Putamen (tissue), 1 donor: ENCODE measurements at places on chromosomes 1 and 21.
A peak's percentile ranks its signal among the peaks of the same experiment; 100 is the strongest.

DNA sequence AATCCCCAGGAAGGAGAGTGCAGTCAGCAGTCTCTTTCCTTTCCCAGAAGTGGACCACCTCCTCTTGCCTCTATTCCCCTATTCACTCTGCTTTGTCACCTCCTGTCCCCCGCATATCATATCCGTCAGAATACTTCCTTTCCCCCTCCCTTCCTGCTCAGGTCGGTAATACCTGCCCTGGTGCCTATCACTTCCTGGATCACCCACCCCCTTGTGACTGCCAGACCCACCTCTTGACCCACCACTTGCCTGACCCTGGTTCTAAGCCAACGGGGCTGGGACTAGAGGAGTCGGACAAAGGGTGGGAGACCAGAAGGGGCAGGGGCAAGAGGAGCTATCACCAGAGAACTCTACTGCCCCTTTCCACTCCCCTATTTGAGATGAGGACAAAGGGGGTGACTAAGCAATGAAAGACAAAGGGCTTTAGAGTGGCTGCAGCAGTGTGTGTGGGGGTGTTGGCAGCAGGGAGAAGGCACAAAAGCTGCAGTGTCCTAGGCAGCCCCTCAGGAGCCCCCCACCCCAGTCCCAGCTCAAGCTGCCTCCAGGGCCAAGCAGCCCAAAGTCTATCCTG, 1.7 kb upstream of the ADAMTS4 start:
- peak; percentile 94 for DNase-seq

DNA sequence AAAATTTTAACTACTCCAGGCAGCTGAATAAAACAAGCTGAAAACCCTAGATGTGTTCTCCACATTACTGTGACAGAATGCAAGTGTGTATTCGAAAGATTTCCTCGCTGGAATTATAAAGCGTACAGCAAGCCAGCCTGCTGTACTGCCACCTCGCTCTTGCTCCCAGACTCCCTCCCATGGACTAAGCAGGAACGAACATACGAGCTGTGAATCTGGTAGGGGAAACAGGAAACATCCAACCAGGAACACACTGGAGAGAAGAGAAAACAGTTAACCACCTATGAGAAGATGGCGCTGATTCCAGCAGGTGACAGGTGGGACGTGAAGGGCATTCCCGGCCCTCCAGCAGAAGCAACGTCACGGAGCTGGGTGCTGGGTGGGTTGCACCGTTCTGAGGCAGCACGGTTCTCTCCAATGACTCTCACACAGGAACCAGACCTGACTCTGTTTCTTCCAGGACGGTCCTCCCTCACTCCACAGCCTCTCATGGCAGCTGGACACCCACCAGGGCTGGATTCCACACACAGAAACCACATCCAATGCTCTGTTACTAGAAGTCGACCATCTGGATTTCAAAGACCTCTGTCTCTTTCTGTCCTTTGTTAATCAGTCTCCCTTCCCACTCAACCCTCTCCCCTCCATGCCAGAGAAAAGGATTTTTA, 219.2 kb downstream of the RERE start:
- peak; percentile 67 for DNase-seq

GRCh38 chr1:225762444-225762843, 15.2 kb upstream of the SRP9 start:
- no peak for DNase-seq

DNA sequence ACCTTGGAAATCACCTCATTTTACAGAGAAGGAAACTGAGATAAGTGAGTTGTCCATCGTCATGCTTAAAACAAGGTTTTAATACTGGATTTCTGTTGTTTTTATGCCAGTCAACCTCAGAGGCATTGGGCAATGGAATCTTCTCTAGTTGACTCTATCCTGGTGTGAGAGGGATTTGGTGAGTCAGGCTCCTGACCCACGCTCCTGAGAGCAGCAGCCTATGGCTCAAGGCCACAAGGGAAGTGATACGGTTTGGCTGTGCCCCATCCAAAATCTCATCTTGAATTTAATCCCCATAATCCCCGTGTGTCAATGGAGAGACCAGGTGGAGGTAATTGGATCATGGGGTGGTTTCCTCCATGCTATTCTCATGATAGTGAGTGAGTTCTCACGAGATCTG, 90.1 kb downstream of the TLR5 start:
- no peak for DNase-seq

DNA sequence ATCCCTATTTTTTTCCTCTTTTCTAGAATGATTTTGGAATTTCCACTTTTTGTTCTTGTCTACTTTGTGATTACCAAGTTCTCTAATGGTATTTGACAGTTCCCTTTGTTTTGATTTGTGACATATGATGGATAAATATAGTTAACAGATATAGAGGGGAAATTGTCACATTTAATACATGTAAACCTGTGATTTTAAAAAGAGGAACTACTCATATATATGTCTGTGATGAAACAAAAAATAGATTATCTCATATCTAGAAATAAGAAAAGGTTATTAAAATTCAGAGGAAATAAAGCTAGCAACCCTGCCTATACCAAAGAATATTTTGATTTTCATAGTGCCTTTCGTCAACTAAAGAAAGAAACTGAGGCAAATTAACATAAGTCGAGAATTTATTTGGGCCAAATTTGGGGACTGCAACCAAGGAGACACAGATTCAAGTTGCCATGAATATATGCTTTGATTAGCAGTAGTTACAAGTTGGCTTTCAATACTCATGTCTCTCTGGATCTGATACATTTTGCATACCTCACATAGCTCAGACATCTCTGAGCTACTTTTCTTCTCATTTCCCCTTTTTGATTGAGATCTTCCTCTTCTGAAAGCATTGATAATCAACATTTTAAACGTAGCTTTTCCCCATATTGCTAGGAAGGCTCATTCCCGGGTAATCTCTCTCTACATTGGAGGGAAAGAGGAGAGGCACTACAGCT, 15.6 kb upstream of the C21orf91 start:
- DNase-seq = no peak

DNA sequence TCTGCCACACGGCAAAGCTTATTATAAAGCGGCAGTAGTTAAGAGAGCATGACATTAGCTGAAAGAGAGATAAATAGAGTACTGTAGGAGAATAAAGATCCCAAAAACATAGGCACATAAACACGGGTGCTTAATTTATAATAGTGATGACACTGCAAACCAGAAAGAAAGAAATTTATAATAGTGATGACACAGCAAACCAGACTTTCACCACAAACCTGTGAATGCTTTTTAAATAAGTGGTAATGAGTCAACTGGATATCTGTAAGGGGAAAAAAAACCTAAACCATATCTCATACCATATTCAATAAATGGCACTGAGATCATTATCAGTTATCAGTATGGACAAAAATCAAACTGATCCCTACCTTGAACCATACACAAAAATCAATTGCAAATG, 25.5 kb downstream of the USP1 start:
- DNase-seq = no peak

DNA sequence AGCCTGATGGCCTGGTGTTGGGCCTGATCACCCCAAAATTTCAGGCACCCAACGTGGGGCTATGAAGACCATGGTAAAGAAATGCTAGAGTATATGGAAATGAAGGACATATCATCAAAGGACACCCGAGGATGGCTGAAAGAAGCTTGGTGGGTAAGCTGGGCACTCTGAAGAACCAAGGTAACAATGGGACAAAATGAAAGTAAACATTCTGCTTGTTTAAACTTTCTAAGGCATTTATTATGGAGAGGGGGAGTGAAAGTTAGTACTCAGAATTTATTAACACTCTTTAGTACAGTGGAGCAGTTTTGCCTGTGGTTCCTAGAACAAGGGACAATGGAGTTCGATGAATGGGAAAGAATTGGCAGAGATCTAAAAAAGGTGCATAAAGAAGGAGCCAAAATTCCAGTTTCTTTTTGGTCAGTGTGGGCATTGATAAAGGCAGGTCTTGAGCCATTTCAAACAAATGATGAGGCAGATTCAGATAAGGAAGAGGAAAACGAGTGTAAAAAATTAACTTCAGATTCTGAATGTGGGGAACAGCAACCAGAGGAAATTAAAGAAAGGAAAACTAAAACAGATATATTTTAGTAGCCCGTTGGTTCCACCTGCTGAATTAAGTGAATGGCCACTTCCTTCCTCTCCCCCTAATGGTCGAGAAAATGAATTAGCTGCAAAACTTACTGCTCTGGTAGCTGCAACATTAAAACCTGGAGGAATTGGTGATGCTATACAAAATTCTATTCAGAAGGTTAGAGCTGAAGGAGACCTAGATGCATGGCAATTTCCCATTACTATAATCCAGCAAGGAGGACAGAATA, 8.4 kb upstream of the PM20D1 start:
- DNase-seq = no peak

GRCh38 chr1:236736761-236737160, 50.5 kb downstream of the ACTN2 start:
- DNase-seq = no peak

GRCh38 chr1:35717911-35718476, 690 bp downstream of the C1orf216 start:
- DNase-seq = peak; percentile 59

DNA sequence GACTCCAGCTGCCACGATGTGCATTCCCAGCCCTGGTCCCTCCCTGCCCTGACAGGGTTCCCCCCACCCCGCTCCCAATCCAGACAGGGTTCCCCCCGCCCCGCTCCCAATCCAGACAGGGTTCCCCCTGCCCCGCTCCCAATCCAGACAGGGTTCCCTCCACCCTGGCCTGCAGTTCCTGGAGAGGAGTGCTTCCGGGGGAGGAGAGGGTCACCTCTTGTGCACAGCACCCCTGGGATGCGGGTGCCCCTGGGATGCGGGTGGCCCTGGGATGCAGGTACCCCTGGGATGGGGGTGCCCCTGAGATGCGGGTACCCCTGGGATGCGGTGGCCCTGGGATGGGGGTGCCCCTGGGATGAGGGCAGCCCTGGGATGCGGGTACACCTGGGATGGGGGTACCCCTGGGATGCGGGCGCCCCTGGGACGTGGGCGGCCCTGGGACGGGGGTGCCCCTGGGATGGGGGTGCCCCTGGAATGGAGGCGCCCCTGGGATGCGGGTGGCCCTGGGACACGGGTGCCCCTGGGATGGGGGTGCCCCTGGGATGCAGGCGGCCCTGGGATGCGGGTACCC, 36.7 kb upstream of the SLC19A1 start:
- DNase-seq = no peak

DNA sequence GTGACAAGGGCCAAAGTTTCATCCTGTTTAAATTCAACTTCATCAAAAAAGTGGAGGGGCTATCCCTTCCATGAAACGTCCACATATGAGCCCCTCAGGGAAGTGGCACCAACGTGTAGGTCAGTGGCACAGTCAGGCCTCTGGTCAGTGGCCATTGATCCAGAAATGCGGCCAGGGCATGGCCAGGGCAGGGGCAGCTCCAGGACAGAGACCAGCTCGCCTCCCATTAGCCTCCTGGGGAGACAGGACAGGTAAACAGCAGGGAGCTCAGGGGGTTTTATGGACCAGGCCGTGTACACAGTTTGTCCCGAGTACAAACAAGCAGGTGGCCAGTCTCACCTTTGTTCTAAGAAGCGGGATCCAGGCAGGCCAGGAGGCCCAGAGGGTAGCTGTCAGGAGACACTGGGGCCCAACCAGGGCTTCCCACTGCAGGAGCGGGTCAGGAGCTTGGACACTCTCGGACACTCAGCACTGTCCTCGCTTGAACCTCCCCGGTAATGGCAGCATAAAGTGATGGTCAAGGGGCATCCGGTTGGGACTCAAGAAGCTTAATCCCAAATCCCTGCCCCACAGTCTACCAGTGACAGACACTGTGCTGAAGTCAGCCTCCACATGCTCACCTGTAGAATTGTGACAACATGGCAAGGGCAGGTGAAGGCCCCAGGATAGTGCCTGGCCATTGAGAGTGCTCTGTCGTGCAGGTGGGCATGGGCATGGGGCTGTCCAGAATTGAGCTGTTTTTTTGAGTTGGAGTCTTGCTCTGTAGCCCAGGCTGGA, 144.1 kb upstream of the ERRFI1 start:
- no peak for DNase-seq

GRCh38 chr1:221794079-221794670, 52.3 kb upstream of the DUSP10 start:
- no peak for DNase-seq

DNA sequence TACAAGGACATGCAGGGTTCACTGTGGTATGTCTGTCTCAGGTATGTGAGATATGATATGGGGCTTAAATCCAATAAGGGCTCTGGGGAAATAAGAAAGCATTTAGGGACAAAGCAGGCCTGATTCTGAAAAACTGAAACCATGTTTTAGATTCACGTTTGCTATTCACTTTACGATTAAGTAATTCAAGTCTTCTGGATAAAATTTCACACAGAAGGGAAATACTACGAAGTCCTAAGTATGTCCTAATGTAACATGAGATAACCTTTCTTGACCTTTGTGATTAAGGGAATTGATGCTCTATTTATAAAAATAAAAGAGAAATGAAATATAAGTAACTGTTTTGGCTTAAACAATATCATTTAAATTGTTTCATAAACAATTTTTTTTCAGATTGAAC, 55.4 kb downstream of the HNRNPR start:
- DNase-seq = no peak

DNA sequence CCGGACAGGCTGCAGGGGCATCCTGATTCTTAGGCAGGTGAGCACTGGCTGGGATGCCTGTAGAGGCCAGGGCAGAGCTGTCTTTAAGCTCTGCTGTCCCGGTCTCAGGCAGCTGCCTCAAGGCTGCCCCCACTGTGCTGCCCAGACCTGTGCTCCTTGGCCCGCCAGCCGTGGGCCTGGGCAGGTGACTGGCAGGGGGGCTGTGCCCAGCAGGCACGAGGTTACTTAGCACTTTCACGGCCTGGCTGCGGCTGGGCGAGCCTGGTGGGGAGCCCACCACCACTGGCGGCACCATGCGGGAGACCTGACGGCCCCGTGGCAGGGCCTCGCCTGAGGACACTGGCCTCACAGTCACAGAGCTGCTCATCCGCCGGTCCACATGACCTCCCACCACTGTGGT, 8.2 kb downstream of the CRYBG2 start:
- no peak for DNase-seq

- no peak for DNase-seq
These were observed 647 bp upstream of the TCP10L start for GRCh38 chr21:32585970-32586369.

DNA sequence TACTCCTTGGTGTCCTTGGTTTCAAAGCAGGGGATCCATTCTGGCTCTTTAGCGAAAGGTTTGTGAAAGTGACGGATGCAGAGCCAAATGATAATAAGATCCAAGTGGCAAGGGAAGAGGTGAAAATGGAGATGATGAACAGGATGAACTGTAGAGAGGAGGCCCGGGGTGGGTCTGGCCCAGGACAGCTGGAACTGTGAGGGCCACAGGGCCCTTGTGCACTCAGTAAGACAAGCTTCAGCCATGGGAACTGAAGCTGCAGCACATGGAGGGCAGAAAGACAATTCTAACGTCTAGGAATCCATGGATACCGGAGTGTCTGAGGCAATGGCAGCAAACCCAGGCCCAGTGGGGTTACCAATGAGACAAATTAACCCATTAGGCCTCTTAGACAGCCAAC, 4.8 kb downstream of the KCNA2 start:
- no peak for DNase-seq

- no peak for DNase-seq
These were observed 32.9 kb downstream of the KIFAP3 start for GRCh38 chr1:170041423-170042192.

DNA sequence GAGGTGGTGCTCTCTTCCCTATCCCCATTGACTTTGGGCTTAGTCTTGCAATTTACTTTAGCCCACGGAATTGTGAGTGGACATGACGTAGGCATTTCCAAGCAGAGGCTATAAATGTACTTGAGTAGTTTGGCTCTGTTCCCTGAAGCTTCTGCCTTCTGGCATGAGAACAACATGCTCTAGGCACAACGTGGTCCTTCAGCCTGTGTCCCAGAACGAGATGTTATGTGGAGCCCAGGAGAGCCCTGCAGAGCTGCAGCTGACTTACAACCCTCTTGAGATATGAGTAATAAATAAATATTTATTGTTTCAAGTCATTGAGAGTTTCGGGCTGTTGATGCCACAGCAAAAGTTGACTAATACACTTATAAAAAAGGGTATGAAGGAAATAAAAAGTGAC, 105.2 kb upstream of the HMGB4 start:
- no peak for DNase-seq
